Karpas-422 (cell line): ENCODE measurements at places on chromosomes 6 and 20.

DNA sequence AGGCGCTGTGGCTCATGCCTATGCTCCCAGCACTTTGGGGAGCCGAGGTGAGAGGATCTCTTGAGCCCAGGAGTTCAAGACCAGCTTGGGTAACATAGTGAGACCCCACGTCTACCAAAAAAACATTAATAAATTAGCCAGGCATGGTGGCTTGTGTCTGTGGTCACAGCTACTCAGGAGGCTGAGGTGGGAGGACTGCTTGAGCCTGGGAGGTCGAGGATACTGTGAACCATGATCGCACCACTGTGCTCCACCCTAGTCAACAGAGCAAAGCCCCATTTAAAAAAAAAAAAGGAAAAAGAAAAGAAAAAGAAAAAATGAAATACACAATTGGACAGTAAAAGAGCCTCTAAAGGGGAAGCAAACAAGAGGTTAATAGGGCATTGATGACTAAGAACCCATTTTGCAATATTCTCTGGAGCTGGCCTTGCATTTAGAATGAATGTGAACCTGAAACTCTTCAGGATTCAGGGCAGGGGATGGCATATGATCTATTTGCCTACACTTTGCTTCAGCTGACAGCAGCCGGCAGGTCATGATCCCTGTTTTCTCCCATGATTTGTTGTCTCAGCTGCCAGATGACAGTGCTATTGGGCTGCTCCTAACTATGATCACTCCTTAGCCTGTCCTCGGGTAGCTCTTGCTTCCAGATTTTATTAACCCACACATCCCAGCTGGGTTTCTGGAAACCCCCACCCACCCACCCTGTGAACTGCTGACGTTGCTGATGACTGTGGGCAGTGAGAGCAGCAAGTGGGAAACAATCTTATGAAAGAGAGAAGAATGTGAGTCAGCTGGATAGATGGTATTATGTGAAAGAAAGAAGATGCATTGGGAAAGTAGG, 83.8 kb upstream of the ELOVL5 start:
- DNase-seq = no peak

DNA sequence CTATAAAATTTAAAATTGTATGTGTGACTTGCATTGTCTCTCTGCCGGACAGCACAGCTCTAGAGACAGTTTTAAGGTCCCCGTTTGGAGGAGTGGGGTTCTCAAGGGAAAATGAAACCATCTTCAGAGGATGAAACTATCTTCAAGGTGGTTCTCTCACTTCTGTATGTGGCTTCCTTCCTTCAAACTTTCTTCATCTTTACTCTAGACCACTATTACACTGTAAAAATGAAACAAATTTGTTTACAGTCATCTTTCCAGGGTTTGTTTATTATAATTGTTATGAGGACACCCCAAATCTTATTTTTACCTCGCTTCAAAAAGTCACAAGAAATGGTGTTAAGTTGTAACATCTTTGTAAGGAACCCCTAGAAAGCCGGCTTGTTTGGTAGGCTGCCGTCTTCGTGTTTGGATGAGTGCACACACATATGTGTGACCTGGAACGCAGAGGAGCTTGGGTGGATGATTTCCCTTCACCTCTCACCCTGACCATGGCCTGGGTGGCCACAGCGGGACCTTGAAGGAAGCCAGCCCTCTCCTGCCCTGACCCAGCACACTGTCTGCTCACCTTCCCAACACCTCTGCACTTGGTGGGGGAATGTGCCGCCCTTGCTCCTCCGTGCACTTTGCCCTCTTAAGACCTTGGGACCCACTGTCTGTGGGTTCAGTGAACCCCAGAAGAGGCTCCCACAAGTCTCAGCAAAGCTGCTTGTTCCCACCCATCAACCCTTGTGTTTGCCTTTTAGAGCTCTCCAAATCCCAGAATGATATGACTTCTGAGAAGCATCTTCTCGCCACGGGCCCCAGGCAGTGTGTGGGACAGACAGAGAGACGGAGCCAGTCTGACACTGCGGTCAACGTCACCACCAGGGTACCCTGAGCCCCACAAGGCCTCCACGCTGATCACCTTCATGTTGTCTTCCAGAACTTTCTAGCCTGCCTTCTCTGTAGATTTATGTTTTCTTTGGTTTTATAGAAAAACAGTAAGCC, 67.8 kb downstream of the SYTL3 start:
- no peak for DNase-seq

DNA sequence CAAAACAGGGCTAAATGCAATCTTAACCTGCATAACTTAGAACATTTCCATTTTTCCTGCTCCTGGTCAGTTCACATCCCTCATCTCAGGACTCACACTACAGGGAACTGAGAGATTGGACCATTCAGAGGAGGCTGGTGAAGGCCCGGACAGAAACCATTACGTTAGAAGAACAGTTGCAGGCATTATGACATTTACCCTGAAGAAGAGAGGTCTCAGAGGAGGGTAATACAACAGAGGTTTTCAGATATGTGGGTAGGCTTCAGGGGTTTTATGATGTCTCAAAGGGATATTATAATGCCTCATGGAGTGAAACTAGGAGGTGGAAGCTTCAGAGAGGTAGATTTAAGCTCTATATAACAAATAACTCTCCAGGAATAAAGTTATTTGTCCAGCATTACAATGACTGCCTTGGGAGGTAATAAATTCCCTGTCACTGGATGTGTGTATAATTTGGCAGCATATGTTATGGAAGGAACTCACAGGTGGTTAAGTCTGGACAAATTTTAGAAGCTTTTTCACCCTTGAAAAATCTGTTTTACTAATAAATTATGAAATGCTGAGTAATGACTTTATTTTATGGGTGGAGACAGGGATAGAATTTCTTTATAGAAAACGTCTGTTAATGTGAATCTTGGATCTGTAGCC, 36.7 kb upstream of the RIPOR2 start:
- no peak for DNase-seq

DNA sequence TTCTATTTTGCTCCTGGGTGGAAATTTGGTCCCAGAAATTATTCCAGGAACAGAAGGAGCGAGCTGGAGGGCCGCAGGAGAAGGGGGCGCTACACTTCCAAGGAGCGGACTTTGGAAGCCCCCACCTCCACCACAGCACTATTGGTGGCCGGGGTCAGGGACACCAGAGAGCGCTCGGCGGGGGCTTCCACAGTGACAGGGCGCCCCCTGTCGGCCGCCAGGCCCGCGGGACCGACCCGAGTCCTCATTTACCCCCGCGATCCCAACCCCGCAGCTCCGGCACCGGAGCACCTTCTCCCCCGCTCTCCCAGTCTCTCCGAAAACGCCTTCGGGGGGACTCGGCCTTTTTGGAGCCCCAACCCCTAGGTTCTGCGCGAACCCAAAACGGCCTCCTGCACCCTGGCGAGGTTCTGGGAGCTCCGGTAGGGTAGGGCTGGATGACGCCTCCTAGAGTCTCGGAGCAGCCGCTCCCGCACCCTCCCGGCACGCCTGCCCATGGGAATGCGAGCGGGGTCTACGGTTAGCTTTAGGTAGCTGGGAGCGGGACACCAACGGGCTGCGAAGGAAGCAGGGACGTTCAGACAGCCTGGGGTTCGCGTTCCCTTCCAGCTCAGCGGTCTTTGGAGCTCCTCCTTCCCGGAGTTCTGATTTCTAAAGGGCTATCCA, 2.4 kb upstream of the FOXA2 start:
- peak; percentile 71 for DNase-seq

- DNase-seq = peak; percentile 57
These were observed 577 bp upstream of the SCAND1 start for GRCh38 chr20:35954907-35955251.

DNA sequence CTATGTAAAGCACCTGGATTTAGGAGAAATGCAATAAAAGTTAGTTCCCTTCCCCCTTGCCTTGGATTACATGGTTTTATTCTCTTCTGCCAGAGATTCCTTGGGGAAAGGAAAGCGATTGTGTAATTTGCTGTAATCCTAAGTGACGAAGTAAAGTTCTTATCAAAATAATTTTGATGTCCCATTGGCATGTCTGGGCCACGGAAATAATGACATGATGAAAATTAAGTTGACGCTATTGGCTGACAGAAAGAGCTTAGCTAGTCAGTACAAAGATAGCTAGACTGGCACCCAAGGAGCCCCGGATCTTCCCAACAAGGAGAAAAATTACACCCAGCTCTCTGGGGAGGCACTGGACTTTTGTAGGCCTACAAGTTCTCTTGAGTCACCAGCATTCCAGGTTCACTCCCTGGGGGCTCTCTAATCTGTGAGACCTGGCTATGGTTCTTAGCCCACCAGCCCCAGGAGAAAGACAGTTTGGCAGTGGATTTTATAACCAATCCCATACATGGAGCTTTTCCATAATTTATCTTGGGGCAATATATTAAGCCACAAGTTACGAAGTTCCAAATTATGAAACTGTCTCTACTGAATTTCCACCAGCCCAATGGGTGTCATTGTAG, 59.9 kb downstream of the FOXA2 start:
- no peak for DNase-seq

DNA sequence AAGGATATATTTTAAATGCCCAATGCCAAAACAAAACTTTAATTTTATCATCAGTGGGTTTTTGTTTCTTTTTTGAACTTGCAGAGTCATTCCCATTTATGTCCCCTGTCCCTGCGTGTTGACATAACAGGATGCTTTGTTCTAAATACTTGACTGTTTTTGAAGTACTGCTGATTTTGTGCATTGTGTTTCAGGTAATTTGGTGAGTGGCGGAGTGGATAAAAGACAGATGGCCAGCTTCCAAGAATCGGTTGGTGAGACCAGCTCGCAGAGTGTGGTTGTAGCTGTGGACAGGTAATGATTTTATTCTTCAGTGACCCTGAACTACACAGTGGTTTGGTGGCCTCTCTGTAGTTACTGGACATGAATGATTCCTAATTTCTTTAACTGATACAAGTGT, 50.5 kb upstream of the CSE1L start:
- no peak for DNase-seq

DNA sequence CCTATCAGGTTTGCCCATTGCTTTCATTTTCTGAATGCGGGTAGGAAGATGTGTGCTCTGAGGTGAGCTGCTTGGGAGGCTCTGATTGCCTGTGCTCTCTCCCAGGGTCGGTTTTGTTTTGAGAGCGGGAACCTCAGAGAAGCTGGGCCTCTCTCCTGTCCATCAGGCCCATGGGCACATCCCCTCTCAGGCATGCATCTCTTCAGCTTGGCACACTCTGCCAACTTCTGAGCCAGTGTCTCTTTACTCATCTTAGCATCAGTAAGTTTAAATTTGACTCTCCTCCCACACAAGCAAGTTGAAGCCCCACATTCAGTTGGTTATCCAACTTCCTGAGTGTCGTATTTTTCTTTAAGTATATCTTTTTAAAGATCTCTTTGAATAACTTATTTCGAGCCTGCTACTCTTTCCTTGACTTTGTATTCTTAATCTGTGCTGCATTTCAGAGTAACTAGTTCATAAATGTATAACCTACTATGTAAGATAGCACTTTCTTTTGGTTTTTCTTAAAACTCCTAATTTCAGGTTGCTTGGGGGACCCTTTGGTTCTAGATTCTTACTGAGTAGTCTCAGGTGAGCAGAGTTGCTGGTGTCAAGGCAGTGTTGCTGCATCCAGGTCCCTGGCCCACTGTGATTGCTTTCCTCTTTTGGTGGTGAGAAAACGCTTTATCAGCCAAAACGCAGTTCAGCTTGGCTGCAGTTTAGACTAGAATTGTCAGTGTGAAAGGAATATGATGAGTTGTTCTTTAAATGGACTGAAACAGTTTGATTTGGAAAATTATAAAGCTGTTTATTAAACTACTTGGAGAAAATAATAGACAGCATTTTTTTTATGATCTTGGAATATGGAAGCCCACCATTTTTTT, 54.8 kb downstream of the SNX9 start:
- no peak for DNase-seq

- peak; percentile 98 for DNase-seq
These were observed at the start of gene ZNF133 for GRCh38 chr20:18287915-18288748. ZNF133 (plus strand) TSS chr20:18288527; CDS start chr20:18305687, 17,160 bp downstream.

GRCh38 chr6:150093397-150093796, 24.5 kb upstream of the ULBP3 start:
- no peak for DNase-seq

DNA sequence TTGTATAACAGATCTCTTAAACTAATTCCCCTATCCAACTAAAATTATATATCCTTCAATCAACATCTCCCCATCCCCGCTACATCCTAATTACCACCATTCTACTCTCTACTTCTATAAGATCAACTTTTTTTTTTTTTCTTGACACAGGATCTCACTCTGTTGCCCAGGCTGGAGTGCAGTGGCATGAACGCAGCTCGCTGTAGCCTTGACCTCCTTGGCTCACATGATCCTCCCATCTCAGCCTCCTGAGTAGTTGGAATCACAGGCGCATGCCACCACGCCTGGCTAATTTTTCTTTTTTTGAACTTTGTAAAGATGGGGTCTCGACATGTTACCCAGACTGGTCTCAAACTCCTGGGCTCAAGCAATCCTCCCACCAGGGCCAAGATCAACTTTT, 5.0 kb downstream of the DNAAF9 start:
- DNase-seq = no peak

- DNase-seq = peak; percentile 89
These were observed 48.1 kb downstream of the HLA-DPB1 start for GRCh38 chr6:33123732-33124524.

DNA sequence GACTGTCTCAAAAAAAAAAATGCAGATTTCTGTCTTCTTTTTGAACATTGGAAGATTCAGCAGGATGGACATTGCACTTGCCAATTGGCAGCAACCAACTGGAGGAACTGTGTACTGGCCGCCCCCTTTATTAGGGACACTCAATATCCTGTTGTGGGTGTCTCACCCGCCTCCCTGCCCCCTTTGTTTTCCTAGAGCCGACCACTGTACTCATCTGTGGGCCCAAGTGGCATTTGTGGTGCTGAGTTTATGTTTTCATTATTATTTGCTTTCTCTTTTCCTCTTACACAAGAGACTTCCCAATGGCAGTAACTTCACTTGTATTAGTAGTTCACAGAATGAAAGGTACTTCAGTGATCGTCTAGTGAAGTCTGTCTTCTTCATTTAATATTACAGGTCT, 125.3 kb downstream of the SASH1 start:
- DNase-seq = no peak
